NCI-H526 treated with DMSO at 0.1 percent for 48 hours (cell line): ENCODE measurements at places on chromosomes 3 and 15.
A peak's percentile ranks its signal among the peaks of the same experiment; 100 is the strongest.

- no peak for DNase-seq
These were observed 2.2 kb downstream of the SLC12A6 start for GRCh38 chr15:34335176-34336032.

GRCh38 chr15:60774829-60775463, 296.0 kb upstream of the ICE2 start:
- DNase-seq = peak; percentile 75

DNA sequence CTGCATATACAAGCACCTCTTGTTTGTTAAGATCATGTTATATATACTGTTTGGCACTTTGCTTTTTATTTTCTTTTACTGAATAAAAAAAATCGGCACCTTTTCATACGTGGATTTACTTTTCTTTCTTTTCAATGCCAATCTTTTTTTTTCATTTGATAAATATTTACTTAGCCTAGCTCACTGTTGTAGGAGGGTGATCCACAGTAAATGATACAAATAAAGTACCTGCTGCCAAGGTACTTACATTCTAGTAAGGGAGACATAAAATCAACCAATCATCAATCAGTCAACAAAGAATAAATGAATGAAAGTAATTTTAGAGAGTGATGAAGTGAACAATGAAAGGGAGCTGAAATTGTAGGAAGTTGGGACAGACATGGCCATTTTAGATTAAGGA, 18.3 kb downstream of the GNB5 start:
- DNase-seq = no peak

DNA sequence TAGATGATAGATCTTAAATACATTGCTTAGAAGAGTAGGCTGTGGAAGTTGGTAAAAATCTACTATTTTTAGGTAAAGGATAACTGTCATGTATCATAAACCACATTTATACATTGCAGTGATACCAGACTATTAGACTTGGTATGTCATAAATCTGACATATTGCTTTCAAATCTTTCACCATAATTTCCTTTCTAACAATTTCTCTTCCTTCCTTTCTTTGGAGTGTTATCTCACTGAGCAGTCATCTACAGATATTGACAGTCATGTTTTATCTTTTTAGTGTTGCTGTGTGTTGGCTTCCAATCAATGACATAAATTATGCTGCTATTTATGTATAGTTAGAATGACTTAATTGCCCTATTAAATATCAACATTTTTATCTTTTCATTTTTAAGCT, 588.7 kb downstream of the TUSC7 start:
- DNase-seq = no peak
